ENCODE measurements at places on chromosomes 11 and 22.

- no peak for DNase-seq
Observed at GRCh38 chr22:43225609-43226008, 38.7 kb upstream of the TTLL12 start.

- no peak for DNase-seq
Observed at GRCh38 chr11:18193010-18193409, 20.4 kb downstream of the MRGPRX4 start.

- DNase-seq, result no peak
Observed at GRCh38 chr22:24091551-24092420, 80.7 kb downstream of the CABIN1 start.

DNA sequence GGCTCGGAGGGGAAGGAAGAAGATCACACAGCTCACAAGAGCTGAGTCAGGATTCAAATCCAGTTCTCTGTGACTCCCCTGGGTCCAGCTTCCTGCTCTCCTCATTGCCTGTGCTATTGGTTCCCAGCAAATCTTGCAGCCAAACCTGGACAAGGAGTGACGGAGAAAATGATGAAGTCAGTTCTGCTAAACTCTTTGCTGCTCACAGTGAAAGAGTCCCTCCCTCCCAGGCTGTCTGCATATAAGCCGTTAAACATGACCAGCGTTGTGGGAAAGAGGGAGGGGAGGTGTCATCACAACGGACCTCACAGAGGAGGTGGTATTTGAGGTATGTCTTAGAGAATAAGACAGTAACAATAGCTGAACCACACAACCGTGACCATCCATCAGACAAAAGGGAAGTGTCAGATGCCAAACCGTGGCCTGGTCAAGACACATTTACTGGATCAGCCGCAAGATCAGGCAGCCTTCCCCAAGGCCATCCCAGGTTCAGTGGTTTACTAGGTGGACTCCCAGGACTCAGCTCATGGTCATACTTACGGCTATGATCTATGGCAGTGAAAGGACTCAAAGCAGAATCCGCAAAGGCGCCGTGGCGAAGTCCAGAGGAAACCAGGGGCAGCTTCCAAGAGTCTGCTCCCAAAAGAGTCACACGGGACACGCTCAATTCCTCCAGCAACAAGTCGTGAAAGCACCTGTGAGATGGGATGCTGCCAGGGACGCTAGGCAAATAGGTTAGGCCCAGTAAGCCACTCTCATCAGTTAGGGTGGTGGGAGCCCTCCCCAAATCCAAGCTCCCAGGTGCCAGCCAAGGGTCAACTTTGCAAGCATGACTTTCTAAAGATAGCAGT, 2.8 kb upstream of the CYTH4 start:
- DNase-seq, result no peak

DNA sequence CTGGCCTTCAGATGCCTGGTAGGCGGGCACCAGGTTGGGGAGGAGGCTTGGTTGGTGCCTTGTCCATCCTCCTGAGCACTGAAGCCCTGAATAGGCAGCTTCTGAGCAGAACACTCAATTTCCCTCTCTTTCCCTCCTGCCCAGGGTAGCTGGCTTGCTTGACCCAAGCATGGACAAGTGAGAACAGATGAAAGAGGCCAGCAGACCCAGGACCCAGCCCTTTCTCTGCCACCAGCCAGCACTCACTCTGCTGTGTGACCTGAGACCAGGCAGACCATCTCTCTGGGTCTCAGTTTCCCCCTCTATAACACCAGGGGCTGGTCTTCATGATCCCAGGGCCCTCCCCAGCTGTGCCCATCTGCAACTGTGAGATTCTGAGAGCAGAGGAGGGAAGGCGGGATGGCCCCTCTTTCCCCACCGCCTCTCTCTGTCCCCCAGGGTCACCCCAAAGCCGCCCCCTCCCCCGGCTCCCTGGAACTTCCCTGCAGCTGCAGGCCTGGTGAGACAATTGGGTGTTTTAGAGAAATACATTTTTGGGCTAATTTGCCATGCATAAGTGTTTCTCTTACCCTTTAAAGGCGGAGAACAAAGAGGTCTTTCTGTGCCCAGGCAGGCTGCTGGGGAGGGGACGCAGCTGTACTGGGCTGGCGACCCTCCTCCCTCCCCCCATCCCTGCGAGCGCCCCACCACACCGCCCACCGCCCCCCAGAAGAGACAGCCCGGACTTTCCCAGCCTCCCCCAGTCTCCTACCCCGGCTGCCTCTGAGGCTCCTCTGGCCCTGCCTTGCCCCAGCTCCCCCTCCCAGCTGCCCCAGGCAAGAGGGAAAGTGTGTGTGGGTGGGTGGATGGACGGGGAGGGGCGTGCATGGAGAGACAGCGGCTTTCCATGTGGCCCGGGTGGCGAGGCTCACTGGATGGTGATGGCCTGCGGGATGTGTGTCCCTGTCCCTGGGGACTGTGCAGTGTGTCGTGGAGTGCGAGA, 30.8 kb upstream of the PICK1 start:
- DNase-seq, result no peak

DNA sequence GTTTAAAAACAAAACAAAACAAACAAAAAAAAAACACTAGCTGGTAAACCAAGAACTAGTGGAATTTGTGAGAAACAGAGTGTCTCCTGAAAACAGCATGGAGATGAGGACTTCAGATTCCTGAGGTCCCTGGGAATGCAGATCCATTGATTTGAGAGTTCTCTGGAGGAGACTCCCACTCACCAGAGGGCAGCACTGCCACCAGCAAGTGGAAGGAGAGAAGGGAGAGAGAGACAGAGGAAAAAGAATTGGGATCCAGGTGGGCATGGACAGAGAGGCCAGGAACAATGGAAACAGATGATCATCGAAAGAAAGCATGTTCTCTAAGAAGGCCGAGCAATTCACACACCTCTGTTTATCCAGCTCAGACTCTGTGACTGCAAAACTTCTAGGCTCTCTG, 31.8 kb downstream of the ETS1 start:
- DNase-seq, result no peak

- DNase-seq, result no peak
Observed at GRCh38 chr11:45502226-45502545, 163.2 kb downstream of the CHST1 start.

Data from NCI-H1436 treated with DMSO at 0.1 percent for 48 hours (cell line).